Body of pancreas (tissue), 4 donors: ENCODE measurements at places on chromosomes 11 and 22. TPM values are rescaled to one million over a fixed set of nuclear protein-coding genes. Genes with fewer than 3 reads are reported as not detected.

Gene EMID1
- total RNA-seq, result 25.9 TPM

- no peak overlapping the region for H3K4me3 ChIP-seq
- H3K27me3 ChIP-seq, result peaks cover 37% of the 10 kb centered on the region
- H3K4me1 ChIP-seq, result peaks cover 39% of the 10 kb centered on the region
- H3K36me3 ChIP-seq, result no peaks in the 10 kb centered on the region
- H3K27ac ChIP-seq, result no peak overlapping the region
- peak; percentile 22 for DNase-seq
Measured at GRCh38 chr11:124863826-124864165, 1.4 kb upstream of the ROBO3 start.

DNA sequence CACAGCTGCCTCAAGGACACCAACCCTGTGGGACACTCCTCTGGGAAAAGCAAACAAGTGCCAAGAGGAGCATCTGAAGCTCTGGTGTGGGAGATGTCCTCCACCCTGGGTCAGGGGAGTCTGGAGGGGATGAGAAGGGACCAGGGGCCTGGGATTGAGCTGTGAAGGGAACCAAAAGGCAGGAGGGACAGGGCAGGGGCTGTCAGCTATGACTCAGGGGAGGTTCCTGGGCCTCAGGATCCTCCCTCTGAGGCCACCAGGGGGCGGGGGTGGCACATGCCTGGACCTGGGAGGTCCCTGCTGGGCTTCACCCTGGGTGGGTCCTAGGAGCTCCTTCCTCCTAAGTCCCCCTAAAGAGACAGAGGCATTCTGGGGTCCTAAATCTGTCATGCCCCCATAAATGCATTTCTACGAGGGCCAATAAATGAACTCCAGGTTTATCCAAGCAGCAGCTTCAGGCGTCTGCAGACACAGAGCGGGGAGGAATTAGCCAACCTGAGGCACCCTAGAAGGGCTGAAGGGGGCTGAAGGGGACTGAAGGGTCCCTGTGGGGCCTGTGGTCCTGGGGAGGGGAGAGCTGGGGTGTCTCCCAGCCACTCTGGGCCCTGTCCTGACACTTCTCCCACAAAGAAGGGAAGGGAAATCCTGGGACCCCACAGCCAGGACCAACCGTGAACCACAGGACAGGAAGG lies 31.9 kb upstream of the IGLL5 start:
- no peak overlapping the region for H3K27ac ChIP-seq
- no peaks in the 10 kb centered on the region for H3K27me3 ChIP-seq
- no peak overlapping the region for H3K4me3 ChIP-seq
- no peaks in the 10 kb centered on the region for H3K4me1 ChIP-seq
- DNase-seq, result no peak

- no peaks in the 10 kb centered on the region for H3K36me3 ChIP-seq
- H3K4me3 ChIP-seq, result no peak overlapping the region
- no peak for DNase-seq
- no peaks in the 10 kb centered on the region for H3K27me3 ChIP-seq
- H3K27ac ChIP-seq, result no peak overlapping the region
- H3K4me1 ChIP-seq, result no peaks in the 10 kb centered on the region
Measured at GRCh38 chr22:17807086-17807485, 32.8 kb upstream of the BID start.

- no peaks in the 10 kb centered on the region for H3K4me1 ChIP-seq
- no peaks in the 10 kb centered on the region for H3K27me3 ChIP-seq
- no peak overlapping the region for H3K4me3 ChIP-seq
- no peak overlapping the region for H3K27ac ChIP-seq
Measured at GRCh38 chr11:131888230-131888855, 517.9 kb downstream of the NTM start.

GRCh38 chr11:109729761-109730160 lies 307.8 kb downstream of the C11orf87 start:
- no peaks in the 10 kb centered on the region for H3K27me3 ChIP-seq
- no peak overlapping the region for H3K4me3 ChIP-seq
- H3K27ac ChIP-seq, result no peak overlapping the region
- peak; percentile 42 for DNase-seq
- H3K36me3 ChIP-seq, result no peaks in the 10 kb centered on the region
- no peaks in the 10 kb centered on the region for H3K4me1 ChIP-seq

GRCh38 chr11:57874981-57875380 lies 113.4 kb downstream of the CTNND1 start:
- no peak for DNase-seq
- H3K4me1 ChIP-seq, result peaks cover 3% of the 10 kb centered on the region
- no peaks in the 10 kb centered on the region for H3K27me3 ChIP-seq
- no peak overlapping the region for H3K27ac ChIP-seq
- H3K36me3 ChIP-seq, result no peaks in the 10 kb centered on the region

GRCh38 chr11:46436113-46436512 lies 44.5 kb upstream of the CHRM4 start:
- no peak overlapping the region for H3K4me3 ChIP-seq
- H3K4me1 ChIP-seq, result no peaks in the 10 kb centered on the region
- no peaks in the 10 kb centered on the region for H3K27me3 ChIP-seq

DNA sequence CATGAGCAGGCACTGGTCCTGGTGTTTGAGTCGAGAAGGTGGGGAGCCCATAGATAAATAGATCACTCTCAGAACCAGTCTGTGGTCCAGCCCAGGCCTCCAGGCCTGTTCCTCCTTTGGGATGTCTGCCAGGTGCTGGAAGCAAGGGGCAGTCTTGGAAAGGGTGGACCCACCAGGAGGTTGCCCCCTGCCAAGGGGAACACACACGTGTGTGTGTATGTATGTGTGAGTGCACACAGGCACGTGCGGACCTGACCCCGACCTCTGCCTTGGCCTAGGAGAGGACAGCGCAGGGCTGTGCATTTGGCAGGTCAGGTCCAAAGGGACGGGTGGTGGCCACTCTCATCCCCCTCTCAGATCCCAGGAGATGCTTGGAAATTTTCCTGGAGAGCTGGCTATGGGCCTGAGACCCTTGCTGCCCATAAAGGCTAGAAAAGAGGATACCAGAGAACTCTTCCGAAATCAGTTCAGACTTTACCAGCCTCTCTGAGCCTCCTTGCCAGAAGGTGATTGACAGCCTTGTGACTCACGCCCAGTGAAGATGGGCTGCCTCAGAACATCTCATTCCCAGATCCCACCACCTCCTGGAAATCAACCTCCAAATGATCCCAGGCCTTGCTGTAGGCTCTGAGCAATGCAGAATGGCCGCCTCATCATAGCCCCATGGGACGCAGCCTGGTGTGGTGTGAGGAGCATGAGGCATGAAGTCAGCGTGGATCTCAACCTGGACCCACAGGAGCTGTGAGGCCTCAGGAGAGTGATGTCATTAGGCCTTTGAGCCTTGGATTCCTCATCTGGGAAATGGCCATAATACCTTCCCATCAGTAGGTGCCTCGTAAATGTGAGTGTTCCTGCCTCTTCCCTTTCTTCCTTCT lies 24.0 kb upstream of the CREB3L1 start:
- H3K27ac ChIP-seq, result no peak overlapping the region
- peaks cover 15% of the 10 kb centered on the region for H3K4me1 ChIP-seq
- H3K4me3 ChIP-seq, result no peak overlapping the region
- DNase-seq, result no peak

GRCh38 chr22:22928666-22929380 lies 41.2 kb downstream of the IGLL5 start:
- no peaks in the 10 kb centered on the region for H3K27me3 ChIP-seq
- H3K4me1 ChIP-seq, result no peaks in the 10 kb centered on the region
- no peak overlapping the region for H3K4me3 ChIP-seq
- H3K27ac ChIP-seq, result no peak overlapping the region
- DNase-seq, result no peak
- H3K36me3 ChIP-seq, result no peaks in the 10 kb centered on the region

DNA sequence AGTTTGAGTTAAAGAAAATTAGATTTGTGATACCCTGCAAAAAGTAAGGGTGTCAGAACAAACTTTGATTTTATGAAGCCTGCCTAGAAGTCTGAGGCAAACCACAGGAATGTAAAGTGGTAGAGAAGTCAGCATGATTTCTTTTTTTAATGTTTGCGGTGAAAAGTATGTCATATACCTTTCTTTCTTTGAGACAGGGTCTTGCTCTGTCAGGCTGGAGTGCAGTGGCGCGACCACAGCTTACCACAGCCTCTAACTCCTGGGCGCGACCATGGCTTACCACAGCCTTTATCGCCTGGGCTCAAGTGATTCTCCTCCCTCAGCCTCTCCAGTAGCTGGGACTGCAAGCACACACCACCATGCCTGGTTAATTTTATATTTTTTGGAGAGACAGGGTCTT lies 4.7 kb downstream of the API5 start:
- no peak overlapping the region for H3K4me3 ChIP-seq
- H3K27me3 ChIP-seq, result no peaks in the 10 kb centered on the region
- DNase-seq, result no peak
- peaks cover 26% of the 10 kb centered on the region for H3K4me1 ChIP-seq
- H3K36me3 ChIP-seq, result no peaks in the 10 kb centered on the region

Gene DSCAML1
- total RNA-seq, result 0.33 TPM

- DNase-seq, result no peak
- no peak overlapping the region for H3K27ac ChIP-seq
- no peak overlapping the region for H3K4me3 ChIP-seq
Measured at GRCh38 chr11:57179681-57180080, 2.1 kb upstream of the LRRC55 start.

Gene APOA5
- not detected for total RNA-seq

GRCh38 chr11:121886005-121886734 lies 229.8 kb downstream of the BLID start:
- H3K4me3 ChIP-seq, result no peak overlapping the region
- H3K27me3 ChIP-seq, result no peaks in the 10 kb centered on the region
- no peak overlapping the region for H3K27ac ChIP-seq
- no peaks in the 10 kb centered on the region for H3K36me3 ChIP-seq
- no peak for DNase-seq

- H3K4me1 ChIP-seq, result peaks cover 7% of the 10 kb centered on the region
- H3K36me3 ChIP-seq, result no peaks in the 10 kb centered on the region
- DNase-seq, result peak; percentile 77
Measured at GRCh38 chr11:129695571-129696308, 119.9 kb upstream of the TMEM45B start.

- H3K27me3 ChIP-seq, result no peaks in the 10 kb centered on the region
- no peak for DNase-seq
- H3K4me3 ChIP-seq, result no peak overlapping the region
- H3K36me3 ChIP-seq, result peaks cover 6% of the 10 kb centered on the region
- peaks cover 49% of the 10 kb centered on the region for H3K4me1 ChIP-seq
Measured at GRCh38 chr11:19952116-19952605, 208.1 kb downstream of the DBX1 start.

DNA sequence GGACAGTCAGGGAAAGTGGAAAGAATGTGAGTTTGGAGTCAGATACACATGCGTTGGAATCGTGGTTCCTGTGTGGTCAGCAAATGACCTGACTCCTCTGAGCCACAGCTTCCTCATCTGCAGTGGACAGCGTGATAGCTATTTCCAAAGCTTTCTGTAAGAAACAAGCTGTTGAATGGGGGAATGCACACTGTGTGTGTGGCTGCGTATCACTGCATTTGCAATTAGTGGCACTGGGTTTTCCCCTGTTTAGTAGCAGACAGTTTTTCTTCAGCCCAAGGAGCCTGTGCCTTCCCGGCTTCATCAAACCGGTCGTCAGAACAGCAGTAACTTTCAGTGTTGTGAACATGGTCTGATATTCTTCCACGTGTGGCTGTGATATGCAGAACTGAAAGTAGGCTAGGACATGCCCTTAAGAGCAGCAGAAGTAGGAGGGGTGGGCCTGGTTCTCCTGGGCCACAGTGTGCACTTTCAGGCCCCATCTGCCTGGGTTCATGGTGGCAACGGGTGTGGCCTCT lies 121.5 kb downstream of the RRAS2 start:
- no peaks in the 10 kb centered on the region for H3K27me3 ChIP-seq
- no peaks in the 10 kb centered on the region for H3K36me3 ChIP-seq
- H3K4me3 ChIP-seq, result no peak overlapping the region
- no peak overlapping the region for H3K27ac ChIP-seq

DNA sequence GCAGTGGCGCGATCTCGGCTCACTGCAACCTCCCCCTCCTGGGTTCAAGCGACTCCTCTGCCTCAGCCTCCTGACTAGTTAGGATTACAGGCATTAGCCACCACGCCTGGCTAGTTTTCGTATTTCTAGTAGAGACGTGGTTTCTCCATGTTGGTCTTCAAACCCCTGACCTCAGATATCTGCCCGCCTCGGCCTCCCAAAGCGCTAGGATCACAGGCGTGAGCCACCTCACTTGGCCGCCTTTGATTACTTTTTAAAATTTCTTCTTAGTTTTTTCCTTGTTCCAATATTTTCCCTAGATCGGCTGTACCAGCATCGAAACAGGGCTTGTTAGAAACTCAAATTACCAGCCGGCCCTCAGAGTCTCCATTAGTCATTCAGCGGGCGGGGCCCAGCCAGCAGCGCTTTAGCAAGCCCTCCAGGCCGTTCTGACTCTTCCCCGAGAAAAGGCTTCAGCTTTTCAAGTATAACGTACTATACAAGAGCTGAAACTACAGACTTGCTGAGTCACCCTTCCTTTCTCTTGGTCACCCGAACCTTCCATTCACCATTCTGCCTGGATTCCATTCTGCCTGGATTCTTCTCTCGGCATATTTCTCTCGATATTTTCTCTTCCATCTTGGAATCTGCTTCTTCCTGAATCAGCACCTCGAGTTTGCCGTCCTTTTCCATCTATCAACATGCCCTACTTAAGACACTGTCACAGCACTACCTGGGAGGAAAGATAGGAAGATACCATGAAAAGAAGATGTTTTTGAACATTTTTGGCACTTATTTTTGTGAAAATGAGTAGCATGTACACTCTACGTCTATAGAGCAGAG lies 6.7 kb upstream of the CAPRIN1 start:
- no peaks in the 10 kb centered on the region for H3K4me1 ChIP-seq
- no peak overlapping the region for H3K4me3 ChIP-seq
- no peak for DNase-seq
- no peak overlapping the region for H3K27ac ChIP-seq
- H3K27me3 ChIP-seq, result no peaks in the 10 kb centered on the region

GRCh38 chr11:69434471-69434931 lies 47.0 kb upstream of the LINC01488 start:
- no peak for DNase-seq
- H3K4me1 ChIP-seq, result peaks cover 7% of the 10 kb centered on the region
- no peaks in the 10 kb centered on the region for H3K27me3 ChIP-seq
- no peak overlapping the region for H3K4me3 ChIP-seq
- no peaks in the 10 kb centered on the region for H3K36me3 ChIP-seq
- no peak overlapping the region for H3K27ac ChIP-seq

Gene PIH1D2
- total RNA-seq, result 1.3 TPM

Gene KCNJ1
- not detected for total RNA-seq

DNA sequence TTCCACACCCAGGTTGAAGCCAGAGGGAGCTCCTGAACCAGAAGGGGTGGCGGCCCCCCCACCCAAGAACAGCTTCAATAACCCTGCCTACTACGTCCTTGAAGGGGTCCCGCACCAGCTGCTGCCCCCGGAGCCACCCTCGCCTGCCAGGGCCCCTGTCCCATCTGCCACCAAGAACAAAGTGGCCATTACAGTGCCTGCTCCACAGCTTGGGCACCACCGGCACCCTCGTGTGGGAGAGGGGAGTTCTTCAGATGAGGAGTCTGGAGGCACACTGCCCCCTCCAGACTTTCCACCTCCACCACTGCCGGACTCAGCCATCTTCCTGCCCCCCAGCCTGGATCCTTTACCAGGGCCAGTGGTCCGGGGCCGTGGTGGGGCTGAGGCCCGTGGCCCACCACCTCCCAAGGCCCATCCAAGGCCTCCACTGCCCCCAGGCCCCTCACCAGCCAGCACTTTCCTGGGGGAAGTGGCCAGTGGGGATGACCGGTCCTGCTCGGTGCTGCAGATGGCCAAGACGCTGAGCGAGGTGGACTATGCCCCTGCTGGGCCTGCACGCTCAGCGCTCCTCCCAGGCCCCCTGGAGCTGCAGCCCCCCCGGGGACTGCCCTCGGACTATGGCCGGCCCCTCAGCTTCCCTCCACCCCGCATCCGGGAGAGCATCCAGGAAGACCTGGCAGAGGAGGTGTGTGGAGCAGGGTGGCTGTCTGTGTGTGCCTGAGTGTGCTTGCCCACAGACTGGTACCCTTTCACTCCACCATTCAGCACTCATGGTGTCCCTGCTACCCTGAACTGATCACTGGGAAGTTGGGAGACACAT lies 6.7 kb downstream of the PHOX2A start:
- DNase-seq, result no peak
- no peak overlapping the region for H3K27ac ChIP-seq
- H3K36me3 ChIP-seq, result no peaks in the 10 kb centered on the region
